ENCODE measurements at places on chromosomes 13 and 19. TPM values are rescaled to one million over a fixed set of nuclear protein-coding genes. Genes with fewer than 3 reads are reported as not detected.

DNA sequence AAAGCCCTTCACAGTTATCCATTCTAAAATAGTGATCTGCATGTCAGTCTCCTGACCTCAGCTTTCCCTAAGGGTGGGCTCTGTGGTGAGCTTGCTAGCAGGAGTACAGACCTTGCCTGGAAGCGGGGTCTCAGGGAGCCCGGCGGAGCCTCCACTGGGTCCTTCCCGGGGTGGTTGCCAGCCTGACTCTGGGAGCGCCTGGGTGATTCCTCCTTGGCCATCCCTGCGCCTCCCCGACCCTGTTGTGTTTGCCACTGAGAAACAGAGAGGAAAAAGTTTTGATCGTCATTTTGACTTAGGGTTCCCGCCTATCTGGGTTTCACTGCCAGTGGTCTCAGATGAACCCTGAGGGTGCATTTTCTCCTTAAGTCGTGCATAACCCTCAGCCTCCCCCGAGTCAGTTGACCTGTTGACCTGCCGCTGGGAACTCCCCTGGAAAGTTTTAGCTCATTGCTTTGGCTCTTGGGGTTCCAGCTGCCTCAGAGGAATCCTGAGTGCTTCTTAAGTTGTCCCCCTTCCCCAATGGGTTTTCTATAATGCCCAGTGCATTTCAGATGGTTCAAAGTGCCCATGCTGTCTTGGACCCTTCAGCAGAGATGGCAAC is 117.8 kb downstream of the RAB20 start:
- H3K27ac ChIP-seq, result peak overlapping the region; percentile 63
- peaks cover 28% of the 10 kb centered on the region for H3K4me1 ChIP-seq
- no peak for DNase-seq
- no peaks in the 10 kb centered on the region for H3K27me3 ChIP-seq
- H3K4me3 ChIP-seq, result no peak overlapping the region

- peaks cover 11% of the 10 kb centered on the region for H3K27me3 ChIP-seq
- no peak overlapping the region for H3K27ac ChIP-seq
- no peaks in the 10 kb centered on the region for H3K36me3 ChIP-seq
These were observed 20.3 kb downstream of the PLA2G4C start for GRCh38 chr19:48090281-48090802.

DNA sequence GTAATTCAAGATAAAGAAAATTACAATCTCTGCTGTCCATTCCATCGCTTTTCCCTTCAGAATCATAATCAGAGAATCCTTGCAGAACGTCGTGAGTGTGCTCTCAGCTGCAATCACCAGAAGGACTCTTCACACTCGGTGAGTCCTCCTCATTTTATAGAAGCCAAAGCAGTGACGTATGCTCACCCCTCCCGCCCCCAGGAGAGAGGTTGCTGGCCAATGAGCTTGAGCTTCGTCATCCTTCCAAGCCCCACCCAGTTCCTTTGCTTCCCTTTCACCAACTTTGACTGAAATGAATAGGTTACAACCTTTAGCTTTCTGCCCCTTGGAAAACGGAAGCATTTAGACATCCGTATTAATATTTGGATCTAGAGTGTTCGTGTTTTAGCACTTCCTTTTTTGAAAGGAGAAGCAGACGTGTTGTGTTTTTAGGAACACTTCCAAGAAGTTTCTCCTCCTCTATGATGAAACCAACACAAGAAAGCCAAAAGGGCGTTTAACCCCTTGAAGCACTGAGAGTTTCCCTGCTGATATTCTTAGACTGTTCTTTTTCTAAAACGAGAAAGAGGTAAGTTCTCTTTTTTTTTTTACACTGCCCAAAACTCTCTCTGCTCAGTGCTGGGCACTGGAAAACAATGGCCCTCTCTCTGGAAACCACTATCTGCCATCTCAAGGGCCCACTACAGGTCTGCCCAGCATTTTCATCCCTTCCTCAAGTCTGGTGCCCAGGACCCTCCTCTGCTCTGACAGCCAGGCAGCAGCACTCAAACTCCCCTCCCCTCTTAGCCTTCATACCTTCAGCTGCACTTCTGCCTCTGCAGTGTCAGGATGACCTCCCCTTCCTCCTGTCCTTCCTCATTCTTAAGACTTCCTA is 44.3 kb upstream of the CEACAM21 start:
- peak overlapping the region; percentile 22 for H3K4me3 ChIP-seq
- no peaks in the 10 kb centered on the region for H3K36me3 ChIP-seq
- DNase-seq, result peak; percentile 7
- H3K4me1 ChIP-seq, result peaks cover 3% of the 10 kb centered on the region

GRCh38 chr13:79194272-79194671 is 211.8 kb downstream of the RBM26 start:
- H3K4me1 ChIP-seq, result no peaks in the 10 kb centered on the region
- no peaks in the 10 kb centered on the region for H3K27me3 ChIP-seq
- H3K36me3 ChIP-seq, result no peaks in the 10 kb centered on the region
- no peak overlapping the region for H3K4me3 ChIP-seq

DNA sequence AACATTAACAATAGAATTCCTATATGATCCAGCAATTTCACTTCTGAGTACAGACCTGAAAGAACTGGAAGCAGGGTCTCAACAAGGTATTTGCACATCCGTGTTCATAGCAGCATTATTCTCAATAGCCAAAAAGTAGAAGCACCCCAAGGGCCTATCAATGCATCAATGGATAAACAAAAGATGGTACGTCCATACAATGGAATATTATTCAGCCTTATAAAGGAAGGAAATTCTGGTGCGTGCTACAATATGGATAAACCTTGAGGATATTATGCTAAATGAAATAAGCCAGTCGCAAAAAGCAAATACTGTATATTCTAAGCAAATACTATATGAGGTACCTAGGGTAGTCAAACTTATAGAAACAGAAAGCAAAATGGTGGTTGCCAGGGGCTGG is 30.8 kb upstream of the CEBPA start:
- no peaks in the 10 kb centered on the region for H3K4me1 ChIP-seq
- H3K27ac ChIP-seq, result no peak overlapping the region
- H3K36me3 ChIP-seq, result no peaks in the 10 kb centered on the region
- H3K4me3 ChIP-seq, result no peak overlapping the region

DNA sequence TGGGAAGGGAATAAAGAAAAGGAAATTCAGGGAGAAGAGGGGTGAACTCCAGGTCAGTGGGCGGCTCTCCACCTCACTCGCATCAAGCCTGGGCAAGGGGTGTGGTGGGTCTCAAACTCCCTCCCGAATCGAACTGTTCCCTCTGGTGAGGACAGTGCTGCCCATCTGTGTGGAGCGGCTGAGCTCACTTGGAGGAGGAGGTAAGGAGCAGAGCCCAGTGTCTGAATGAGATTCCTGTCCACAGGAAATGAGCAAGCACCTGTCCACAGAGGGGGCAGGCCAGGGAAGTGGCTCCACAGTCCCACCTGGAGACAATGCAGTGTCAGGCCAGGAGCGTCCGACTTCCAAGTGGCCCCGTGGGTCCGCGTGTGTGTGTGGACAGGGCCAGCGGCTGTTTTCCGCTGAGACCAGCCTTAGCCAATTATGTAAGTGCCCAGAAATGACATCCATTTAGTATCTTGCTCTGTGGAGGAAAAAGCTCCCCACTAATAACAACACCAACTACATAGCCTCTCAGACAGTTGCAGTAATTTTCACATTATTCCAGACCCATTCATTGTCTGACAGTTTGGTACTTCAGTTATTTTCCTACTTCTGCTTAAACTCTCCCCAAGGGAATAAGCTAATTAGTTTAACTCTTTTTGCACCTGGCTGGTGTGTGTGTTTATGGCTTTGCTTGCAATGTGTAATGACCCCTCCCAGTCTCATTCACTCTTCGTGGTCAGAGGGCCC is 114.6 kb downstream of the SOX1 start:
- H3K4me3 ChIP-seq, result no peak overlapping the region
- no peaks in the 10 kb centered on the region for H3K27me3 ChIP-seq
- H3K27ac ChIP-seq, result no peak overlapping the region
- DNase-seq, result no peak
- no peaks in the 10 kb centered on the region for H3K36me3 ChIP-seq
- H3K4me1 ChIP-seq, result no peaks in the 10 kb centered on the region

GRCh38 chr13:27578121-27579030 is 42.0 kb downstream of the LNX2 start:
- no peak overlapping the region for H3K27ac ChIP-seq
- no peaks in the 10 kb centered on the region for H3K36me3 ChIP-seq
- no peaks in the 10 kb centered on the region for H3K27me3 ChIP-seq
- DNase-seq, result no peak
- no peak overlapping the region for H3K4me3 ChIP-seq

DNA sequence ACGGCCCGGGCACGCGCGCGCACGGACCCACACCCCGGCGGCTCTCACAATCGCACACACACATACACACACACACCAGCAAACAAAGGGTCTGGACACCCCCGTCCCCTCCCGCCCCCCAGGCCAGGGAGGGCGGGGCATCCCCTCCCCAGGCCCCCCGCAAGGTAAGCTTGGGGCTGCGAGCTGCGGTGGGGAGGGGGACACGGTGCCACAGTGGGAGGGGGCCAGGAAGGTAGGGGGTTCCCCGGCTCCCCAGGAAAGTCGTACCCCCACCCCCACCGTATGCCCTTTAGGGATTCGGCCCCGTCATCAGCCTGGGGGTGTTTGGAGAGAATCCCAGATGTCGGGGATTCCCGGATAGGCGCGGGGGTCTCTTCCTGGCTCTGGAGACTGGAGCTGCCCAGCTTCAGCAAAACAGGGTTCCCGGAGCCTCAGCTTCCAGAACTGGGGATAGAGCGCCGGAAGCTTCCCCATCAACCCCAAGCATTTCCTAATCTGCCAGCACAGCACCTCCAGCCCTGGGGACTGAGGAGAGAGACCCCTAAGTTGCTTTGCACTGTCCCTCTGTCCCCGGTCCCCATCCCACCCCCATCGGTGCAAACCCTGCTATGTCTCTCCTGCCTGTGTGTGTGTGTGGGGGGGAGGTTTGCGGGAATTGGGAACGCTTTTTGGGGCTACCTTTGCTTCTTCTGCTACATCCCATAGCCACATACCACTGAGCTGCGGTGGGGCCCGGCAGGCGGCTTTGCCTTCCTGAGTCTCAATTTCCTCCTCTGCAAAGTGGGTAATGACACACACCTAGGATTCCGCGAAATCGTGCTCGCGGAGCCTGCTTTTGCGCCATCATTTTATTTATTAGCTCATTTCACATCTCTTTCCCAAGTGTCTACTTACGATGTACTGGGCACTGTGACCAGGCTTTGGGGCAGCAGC is 1.8 kb upstream of the CDC37 start:
- peak overlapping the region; percentile 88 for H3K4me3 ChIP-seq
- H3K4me1 ChIP-seq, result peaks cover 3% of the 10 kb centered on the region
- DNase-seq, result peak; percentile 13

- H3K4me1 ChIP-seq, result no peaks in the 10 kb centered on the region
- no peaks in the 10 kb centered on the region for H3K27me3 ChIP-seq
- H3K4me3 ChIP-seq, result no peak overlapping the region
These were observed 135.0 kb downstream of the TM9SF2 start for GRCh38 chr13:99636306-99636705.

GRCh38 chr19:10846500-10847202 is 1.6 kb upstream of the C19orf38 start:
- no peak for DNase-seq
- no peaks in the 10 kb centered on the region for H3K4me1 ChIP-seq
- H3K27me3 ChIP-seq, result peaks cover 3% of the 10 kb centered on the region
- H3K36me3 ChIP-seq, result no peaks in the 10 kb centered on the region
- H3K27ac ChIP-seq, result no peak overlapping the region

GRCh38 chr13:49456156-49456555 is 12.1 kb downstream of the SETDB2 start:
- peaks cover 26% of the 10 kb centered on the region for H3K4me1 ChIP-seq
- H3K27ac ChIP-seq, result peak overlapping the region; percentile 26
- H3K36me3 ChIP-seq, result no peaks in the 10 kb centered on the region
- DNase-seq, result no peak

DNA sequence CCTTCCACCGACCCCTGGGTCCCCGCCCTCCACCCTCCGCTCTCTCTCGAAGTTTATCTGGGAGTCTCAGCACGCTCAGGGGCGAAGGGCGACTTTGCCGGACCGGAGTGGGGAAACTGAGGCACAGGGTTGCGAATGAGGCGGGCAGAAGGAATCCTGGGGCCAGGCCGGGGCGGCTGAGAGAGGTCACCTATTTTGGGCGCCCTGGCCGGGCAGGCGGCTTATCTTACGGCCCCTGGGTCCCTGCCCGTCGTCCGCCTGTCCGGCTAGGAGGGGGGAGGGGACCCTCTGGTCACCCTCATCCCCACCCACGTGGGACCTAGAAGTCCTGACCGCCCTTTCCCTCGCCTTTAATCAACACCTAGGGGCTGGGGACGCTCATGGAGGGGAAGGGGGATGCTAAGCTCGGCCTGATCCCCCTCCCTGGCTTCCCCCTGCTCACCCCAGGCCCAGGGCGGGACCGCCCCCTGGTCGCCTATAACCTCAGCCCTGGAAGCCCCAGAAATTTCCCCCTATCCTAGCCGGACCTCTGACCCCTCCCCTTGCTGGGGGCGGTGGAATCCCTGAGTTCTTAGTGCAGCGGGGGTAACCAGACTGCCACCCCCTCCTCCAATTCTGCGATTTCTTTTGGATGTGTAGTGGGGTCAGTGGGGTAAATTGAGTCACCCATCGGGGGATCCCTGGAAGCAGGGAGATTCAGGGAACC is 556 bp downstream of the TRIP10 start:
- peak; percentile 6 for DNase-seq
- H3K4me1 ChIP-seq, result peaks cover 30% of the 10 kb centered on the region
- H3K27ac ChIP-seq, result peak overlapping the region; percentile 64
- H3K36me3 ChIP-seq, result peaks cover 6% of the 10 kb centered on the region

- H3K27ac ChIP-seq, result no peak overlapping the region
- peaks cover 15% of the 10 kb centered on the region for H3K36me3 ChIP-seq
- no peaks in the 10 kb centered on the region for H3K27me3 ChIP-seq
- no peak for DNase-seq
These were observed 4.2 kb downstream of the B3GNT8 start for GRCh38 chr19:41422955-41423354.

DNA sequence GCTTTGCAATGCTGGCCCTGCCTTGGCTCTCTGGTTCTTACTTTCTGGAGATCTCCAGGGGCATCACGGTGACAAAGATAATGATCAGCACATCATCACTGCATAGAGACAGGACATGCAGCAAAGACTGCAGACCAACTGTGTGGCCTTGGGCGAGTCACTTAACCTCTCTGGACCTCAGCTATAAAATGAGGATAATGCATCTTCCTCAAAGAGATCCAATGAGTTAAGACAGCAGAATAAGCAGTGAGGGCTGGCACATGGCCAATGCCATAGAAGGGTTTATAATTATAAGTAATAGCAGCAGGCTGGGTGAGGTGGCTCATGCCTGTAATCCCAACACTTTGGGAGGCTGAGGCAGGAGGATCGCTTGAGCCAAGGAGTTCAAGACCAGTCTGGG is 2.4 kb downstream of the MAG start:
- no peak for DNase-seq
- no peak overlapping the region for H3K27ac ChIP-seq
- no peak overlapping the region for H3K4me3 ChIP-seq
- peaks cover 7% of the 10 kb centered on the region for H3K27me3 ChIP-seq
- no peaks in the 10 kb centered on the region for H3K36me3 ChIP-seq

GRCh38 chr13:94160875-94161274 is 318.6 kb downstream of the DCT start:
- no peaks in the 10 kb centered on the region for H3K36me3 ChIP-seq
- no peak overlapping the region for H3K27ac ChIP-seq
- no peaks in the 10 kb centered on the region for H3K27me3 ChIP-seq
- H3K4me1 ChIP-seq, result no peaks in the 10 kb centered on the region
- no peak for DNase-seq

C5AR2 gene
- under 0.01 TPM for total RNA-seq

AMH gene
- total RNA-seq, result 0.33 TPM

LYPD3 gene
- total RNA-seq, result 0.50 TPM

APC2 gene
- 0.50 TPM for total RNA-seq
